Activated naive CD4-positive, alpha-beta T cell (primary cell): ENCODE measurements at places on chromosomes 7 and 10.

GRCh38 chr10:21260506-21261149, 264.9 kb downstream of the SKIDA1 start:
- DNase-seq, result no peak

GRCh38 chr7:7922684-7923385, 45.8 kb upstream of the GLCCI1 start:
- no peak for DNase-seq

- no peak for DNase-seq
Observed at GRCh38 chr7:95971716-95972115, 199.4 kb downstream of the DYNC1I1 start.

- no peak for DNase-seq
Observed at GRCh38 chr10:73287441-73287840, 35.0 kb upstream of the MRPS16 start.

DNA sequence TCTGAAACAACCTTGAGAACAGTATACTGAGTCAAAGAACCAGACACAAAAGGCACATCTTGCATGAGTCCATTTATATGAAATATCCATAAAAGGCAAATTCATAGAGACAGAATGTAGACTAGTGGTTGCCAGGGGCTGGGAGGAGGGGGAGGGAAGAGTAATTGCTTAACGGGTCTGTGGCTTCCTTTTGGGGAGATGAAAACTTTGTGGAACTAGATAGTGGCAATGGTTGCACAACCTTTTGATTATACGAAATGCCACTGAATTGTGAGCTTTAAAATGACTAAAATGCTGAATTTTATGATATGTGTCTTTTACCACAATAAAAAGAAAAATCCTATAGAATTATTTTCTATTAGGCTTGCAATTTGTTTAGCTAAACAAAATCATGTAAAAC, 16.8 kb downstream of the ADRB1 start:
- DNase-seq, result no peak

GRCh38 chr7:136517971-136518370, 350.5 kb upstream of the CHRM2 start:
- DNase-seq, result no peak

DNA sequence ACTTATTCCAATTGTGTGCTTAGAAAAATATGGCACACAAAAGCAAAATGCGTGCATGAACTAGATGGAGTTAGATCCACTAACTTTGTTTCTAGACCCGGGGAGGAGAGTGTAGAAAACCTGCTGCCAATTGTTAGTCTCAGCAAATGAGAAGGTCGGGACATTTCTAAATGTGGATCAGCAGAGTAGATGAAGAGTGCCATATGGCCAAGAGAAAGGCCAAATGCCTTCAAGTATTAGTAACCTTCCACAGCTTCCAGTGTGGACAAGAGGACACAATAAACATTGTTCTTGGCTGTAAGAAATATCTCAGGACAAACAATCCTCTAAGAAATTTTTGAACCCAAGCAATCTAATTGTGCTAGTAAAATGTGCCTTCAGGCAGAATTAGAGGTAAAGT, 690.3 kb downstream of the REEP3 start:
- DNase-seq, result no peak
